ENCODE measurements at places on chromosomes 2 and 18. TPM values are rescaled to one million over a fixed set of nuclear protein-coding genes. Genes with fewer than 3 reads are reported as not detected.

DNA sequence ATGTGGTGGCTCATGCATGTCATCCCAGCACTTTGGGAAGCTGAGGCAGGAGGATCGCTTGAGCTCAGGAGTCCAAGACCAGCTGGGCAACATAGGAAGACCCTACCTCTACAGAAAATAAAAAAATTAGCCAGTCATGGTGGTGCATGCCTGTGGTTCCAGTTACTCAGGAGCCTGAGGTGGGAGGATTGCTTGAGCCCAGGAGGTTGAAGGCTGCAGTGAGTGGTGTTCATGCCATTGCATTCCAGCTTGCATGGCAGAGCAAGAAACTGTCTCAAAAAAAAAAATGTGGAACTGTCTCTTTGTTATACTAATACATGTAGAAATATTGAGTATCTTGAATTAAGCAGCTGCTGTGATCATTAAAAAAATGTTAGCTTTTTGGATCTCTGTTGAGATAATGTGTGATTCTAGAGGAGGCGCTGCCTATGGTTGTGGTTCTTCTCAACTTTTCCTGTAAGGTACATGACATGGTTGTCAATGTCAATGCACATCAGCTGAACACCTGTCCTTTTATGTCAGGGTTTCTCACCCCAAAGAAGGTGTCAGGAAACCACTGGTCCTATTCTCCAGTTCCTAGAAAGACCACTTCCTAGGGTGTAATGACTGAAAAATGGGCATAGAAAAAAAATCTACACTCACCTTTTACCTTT is 34.7 kb upstream of the IL1RL1 start:
- no peak for DNase-seq

DNA sequence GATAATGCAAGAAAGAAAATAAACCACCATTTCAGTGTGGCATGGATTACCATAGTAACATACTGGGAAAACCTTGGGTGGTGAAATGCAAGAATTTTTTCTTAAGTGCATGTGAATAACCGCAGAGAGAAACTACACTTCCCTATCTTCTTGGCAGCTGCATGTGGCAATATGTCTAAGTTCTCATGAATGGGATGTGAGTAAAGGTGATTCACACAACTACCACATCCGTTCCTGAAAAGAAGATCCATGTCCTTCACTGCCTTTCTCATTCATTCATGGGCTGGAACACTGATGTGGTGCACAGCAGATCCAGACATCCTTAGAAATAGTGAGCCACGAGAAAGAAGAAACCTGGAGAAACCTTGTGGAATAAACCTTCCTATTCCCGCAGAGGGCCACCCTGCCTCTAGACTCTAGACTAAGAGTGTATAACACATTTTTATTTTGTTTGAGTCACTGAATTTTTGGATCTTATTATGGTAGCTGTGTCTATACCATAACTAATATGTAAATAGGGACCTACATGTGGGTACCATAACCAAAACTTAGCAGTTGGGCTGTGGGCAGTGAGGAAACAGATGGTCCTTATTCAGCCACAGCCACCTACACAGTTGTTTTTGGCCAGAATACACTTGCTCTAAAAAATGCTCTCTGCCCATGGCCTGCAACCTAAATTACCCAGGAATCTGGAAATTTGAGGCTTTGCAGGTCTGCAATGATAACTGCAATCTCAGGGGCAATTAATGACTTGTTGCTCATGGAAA is 573.3 kb downstream of the LRP1B start:
- DNase-seq, result no peak

DNA sequence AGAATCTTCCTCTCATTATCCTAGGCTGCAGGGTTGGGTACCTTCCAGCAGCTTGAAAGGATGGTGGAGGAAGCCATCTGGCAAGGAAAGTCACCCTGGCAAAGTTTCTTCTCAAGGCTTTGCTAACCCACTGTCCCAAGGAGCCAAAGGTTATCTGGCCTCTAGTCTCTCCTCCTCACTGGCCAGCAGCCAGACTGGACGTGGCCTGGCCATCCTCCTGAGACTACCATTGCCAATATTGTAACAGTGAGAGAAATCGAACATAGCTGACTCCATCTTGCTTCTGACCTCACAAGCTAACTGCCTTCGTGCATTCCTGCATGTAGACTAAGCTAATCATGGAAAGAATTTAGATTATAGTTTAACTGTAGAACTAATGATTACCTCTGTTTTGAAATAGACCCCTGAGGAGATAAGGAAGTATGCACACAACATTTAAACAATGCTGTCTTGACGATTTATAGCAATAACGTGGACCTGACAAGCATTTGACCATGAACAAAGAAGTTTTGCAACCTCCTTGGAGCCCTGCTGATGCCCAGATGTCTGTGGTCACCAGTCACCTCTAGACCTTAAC is 7.8 kb upstream of the ANXA4 start:
- DNase-seq, result no peak

DNA sequence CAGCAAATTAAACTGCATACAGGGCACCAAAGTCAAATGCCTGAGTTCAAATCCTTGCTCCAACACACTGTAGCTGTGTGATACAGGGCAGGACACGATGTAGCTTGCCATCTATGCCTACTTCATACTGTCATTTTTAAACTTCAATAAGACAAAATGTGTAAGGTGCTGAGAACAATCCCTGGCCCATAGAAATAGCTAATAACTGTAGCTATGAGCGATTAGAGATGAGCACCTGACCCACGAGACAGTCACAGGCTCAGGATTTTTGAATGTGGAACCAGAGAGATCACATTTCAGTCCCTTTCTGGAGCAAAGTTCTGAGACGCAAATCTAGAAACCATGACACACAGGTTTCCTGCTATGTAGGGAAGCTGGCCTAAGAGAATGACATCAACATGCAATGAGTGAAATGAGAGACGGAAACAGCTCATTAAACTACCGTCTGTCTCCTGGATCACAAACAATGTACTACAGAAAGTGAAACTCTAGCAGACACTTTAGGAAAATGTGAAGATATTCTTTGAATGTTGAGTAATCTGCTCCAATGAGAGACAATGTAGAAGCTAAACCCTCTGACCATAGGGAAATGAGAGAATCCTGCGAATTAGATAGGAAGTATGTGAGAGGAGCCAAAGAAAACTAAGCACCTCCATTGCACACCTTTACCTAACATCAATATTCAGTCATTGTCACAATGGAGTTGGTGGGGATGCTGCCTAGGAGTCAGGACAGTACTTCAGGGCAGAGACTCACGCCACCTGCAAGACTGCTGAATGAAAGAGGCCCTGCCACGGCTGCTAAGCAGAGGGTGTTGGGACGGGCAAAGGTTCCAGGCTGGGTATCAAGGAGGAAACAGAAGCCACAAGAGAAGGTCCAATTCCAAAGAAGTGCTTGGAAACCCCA is 25.5 kb downstream of the B4GALT6 start:
- DNase-seq, result no peak

DNA sequence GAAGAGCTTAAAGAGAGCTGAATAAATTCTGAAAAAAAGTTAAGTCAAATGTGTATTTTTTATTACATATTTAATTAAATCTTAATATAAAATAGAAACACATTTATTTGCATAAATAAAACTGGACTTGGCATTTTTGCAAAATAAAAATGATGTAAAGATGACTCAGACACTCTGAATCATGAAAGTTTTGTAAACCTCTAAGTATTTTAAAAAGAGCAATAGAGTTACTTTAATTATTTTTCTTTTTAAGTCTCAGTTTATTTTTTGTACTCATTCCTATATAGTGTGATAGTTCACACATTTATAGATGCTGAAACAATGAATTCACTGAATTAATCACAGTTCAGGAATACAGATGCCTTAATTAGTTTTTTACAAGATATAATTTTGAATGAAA is 109.9 kb upstream of the DTNA start:
- no peak for DNase-seq

GRCh38 chr18:9095297-9096006 is 7.0 kb upstream of the NDUFV2 start:
- no peak for DNase-seq

- no peak for DNase-seq
Observed at GRCh38 chr2:165636959-165637358, 157.1 kb downstream of the GALNT3 start.

DNA sequence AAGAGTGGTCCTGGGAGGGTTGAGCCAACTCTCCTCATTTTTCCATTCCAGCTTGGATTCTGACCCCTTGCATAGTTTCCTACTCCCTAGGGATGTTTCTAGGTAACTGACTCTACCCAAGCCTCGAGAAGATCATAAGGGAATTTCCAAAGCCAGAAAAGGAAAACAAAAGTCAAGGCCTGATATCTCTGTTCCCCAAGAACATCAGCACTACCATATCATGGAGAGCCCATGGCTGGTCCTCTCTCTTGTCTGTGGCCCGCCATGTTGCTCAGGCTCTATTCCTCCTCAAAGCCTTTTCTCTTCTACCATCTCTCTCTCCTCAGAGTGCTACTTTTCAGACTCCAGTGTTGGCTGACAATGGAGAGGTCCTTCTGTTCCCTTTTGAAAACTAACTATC is 99.6 kb upstream of the KLF7 start:
- no peak for DNase-seq

DNA sequence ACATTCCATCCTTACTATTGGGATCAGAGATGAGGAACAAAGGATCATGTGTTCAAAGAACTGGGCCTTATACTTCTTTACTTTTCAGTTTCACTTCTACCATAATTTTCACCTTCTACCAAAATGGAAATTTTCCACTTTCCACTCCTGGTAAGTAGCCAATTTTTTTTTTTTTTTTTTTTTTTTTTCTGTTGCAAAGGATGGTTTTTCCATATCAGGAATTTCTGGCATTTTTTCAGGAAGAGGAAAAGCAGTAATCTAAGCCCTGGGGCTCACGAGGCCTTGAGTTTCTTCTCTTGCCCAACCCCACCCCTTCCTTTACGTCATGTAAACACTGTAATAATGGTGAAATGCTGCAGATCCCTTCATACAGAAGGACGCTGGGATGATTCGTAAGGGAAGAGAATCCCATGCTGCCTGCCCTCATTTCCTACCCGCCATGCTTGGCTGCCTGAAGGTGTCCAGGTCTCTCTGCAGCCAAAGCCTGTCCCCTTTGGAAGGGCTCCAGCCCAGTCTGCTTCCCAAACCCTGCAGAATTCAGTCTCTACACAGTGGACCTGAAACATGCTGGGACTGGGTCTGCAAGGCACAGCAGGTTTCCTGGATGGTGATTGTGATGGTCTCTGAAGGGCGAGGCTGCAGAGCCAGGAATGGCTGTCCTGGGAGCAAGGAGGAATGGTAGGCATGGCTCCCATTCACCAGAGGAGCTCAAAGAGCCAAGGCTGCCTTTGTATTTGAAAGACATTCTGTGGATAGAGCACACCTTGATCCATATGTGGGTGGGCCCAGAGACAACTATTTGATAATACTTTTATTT is 57.0 kb downstream of the EFR3B start:
- DNase-seq, result no peak

GRCh38 chr2:130372833-130373807 is 17.3 kb downstream of the PTPN18 start:
- no peak for DNase-seq

BMP10 gene
- total RNA-seq, result not detected

MAP3K19 gene
- not detected for total RNA-seq

GPN1 gene
- total RNA-seq, result 30.0 TPM

ABCG5 gene
- not detected for total RNA-seq
